ENCODE measurements at places on chromosomes 3 and 15.

- DNase-seq, result no peak
Observed at GRCh38 chr3:25088284-25088683, 339.8 kb upstream of the RARB start.

GRCh38 chr3:45143673-45144671 lies 2.2 kb downstream of the CDCP1 start:
- DNase-seq, result no peak

DNA sequence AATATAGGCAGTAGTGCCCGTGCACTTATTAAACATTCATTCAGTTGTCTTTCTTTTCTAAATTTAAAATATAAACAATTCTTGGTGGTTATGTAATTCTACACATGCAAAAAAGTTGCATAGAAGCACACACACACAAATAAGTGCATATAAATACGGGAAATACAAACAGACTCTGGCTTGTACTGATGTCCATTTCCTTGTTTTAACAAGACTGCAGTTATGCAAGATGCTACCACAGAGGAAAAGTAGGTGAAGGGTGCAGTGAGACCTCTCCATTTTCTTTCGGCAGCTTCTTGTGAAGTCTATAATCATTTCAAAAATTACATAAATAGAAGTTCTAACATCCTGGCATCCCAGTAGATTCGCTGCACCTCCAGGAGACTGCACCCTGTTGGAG lies 130.6 kb upstream of the BCL6 start:
- no peak for DNase-seq

GRCh38 chr3:53244271-53244670 lies 11.6 kb downstream of the TKT start:
- no peak for DNase-seq

DNA sequence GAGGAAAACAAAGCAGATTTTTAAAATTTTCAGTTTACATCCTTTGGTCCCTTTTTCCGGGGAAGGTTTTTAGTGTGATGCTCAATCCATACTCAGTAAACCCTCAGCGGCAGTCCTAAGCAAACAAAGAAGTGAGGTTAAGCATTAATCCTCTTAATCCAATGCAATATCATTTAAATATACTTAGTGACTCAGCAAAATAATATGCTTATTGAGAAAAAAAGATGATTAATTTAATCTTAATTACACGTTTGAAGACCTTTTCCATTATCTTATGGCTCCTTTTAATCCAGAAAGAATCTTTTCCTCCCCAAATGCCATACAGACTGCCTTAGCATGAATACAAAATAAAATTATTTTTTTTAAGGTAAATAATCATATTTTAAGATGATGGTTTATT lies at the start of gene GABRR3:
TSS of gene GABRR3 (minus strand) at position 108 of the 400 bp plus-strand sequence. CDS start 328 bp downstream, outside the sequence.
- DNase-seq, result no peak

GRCh38 chr15:34039790-34040113 lies 748 bp upstream of the AVEN start:
- no peak for DNase-seq

DNA sequence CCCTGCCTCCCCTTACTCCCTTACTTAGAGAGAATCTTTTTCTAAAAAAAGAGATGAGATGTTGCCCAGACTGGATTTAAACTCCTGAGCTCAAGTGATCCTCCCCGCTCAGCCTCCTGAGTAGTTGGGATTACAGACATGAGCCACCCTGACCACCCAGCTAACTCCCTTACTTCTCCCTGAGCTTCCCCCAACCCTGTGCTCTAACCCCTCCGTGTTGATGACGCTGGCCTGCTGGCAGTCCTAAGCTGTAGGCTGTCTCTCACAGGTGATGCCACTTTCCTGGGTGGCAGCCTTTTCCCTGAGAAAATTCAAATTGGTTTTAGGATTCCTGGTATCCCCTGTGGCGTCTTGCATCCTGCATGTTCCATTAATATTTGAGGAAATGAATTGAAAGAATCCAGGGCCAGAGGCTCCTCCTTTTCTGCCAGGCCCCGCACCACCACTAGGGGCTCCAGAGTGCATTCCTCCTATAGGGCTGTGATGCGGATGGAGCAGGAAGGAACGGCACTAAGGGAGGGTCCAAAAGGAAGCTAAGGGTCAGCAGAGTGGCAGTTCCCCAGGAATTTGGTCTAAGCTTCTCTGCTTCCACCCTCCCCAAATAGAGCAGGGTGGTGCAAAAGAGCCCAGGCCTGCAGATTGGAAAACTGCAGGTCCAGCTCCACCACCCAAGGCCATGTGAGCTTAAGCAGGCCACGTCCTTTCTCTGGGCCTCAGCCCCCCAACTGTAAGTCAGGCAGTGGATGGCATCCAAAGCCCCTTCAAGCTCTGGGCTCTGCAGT lies 101.1 kb downstream of the DAPK2 start:
- peak; percentile 50 for DNase-seq

- DNase-seq, result no peak
Observed at GRCh38 chr15:80087104-80087503, 27.6 kb downstream of the ZFAND6 start.

DNA sequence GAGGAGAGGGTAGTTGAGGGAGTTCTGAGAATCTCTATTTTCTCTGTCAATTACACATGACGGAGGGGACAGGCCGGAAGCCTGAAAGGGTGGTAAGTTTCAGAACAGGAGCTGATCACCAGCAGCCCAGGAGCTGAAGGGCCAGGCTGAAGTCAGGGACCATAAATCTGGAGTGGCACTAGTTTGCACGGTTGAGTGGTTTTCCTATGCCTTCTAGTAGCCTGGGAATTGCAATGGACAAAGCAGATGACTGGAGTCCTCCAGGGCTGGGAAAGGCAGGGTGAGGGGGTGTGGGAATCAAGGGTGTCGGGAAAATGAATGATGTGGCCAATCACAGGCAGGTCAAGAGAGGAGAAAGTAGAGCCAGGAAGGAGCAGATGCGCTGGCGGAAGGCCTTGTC lies 72.5 kb downstream of the MAGEF1 start:
- DNase-seq, result no peak

DNA sequence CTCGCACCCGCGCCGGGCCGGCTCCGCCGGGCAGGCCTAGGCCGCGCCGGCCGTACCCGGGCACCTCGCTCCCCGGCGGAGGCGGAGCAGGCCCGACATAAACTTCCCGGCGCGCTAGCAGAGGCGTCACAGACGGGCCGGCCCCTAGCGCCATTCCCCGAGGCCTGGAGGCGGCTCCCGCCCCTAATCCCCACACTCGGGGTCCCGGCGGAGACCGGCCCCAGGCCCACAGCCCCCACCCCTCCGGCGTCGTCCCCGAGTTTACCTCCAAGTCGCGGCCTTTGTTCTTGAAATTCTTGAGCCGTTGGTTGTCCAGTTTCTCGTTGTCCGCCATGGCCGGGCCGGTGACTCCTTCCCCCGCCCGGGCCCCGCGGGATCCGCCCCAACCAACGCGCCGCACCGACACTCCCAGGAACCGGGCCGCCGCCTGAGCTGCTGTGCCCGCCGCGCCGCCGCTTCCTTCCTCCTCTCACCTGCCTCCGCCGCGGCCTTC lies 376 bp downstream of the KPNA4 start:
- peak; percentile 44 for DNase-seq

DNA sequence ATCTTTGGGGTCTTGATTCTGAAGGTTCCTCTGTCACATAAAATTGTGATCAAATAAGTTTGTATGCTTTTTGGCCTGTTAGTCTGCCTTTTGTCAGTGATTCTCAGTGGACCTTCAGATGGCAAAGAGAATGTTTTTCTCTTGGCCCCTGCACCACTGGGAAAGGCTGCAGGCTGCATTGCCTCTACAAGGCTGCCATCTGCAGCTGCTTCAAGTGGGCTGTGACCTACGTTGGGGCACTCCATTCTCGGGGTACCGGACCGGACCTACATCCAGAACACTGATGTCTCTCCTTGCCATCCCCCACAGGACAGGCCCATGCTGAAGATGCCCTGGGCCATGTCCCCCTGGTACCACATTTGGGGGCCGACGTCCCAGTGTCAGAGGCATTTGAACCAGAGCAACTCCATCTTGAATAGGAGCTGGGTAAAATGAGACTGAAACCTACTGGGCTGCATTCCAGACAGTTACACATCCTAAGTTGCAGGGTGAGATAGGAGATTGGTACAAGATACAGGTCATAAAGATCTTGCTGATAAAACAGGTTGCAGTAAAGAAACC lies 37.5 kb upstream of the MFGE8 start:
- no peak for DNase-seq

DNA sequence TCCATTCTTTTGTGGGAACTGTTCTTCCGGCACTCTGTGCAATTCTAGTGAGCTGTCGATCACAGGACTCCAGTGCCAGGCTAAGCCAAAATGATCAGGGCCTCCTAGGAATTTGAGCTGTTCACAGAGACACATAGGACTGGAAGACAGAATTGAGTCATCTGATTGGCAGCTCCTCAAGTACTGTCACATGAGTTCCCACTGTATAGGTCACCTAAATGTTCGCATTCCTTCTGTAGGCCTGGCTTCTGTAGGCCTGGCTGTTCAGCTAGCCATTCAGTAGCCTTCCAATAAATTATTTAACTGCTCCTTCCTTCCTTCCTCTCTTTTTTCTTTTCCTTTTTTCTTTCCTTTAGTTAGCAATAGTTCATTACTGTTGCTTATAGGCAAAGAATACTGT lies 4.3 kb downstream of the PROS1 start:
- DNase-seq, result peak; percentile 47

DNA sequence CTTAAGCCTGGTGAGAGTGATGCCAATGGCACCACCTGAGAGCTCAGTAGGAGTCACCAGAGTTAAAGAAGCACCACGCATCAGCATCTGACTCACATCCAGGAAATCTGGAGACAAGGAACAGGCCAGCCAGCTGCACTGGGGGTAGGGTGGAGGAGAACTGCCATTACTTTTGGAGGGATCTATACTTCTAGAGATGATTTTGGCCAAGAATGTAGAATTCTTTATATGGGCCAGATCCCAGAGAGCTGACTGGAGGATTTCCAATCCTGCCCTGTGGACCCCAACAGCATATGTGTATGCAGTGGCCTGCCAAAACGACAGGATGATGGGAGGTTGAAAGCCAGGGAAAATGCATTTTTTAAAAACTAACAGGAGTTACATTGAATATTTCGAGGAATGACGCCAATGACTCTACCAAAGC lies 29.8 kb downstream of the CCR3 start:
- no peak for DNase-seq

- no peak for DNase-seq
Observed at GRCh38 chr15:100154338-100154737, 187.4 kb downstream of the ADAMTS17 start.

GRCh38 chr15:67307156-67307555 lies 52.6 kb downstream of the IQCH start:
- no peak for DNase-seq

DNA sequence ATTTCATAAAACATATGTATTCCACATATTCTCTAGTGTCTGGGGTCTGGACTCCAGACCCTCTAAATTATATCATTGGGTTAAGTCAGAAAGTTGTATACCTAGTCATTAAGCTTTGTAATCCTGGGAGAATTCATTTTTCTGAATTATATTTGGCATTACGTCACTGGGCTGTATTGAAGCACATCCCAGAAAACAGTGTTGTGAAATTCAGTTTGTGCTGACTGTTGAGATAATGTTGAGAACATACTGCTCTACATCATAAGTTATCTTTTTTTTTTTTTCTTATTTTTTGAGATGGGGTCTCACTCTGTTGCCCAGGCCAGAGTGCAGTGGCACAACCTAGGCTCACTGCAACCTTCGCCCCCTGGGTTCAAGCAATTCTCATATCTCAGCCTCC lies 153.1 kb upstream of the STT3B start:
- DNase-seq, result no peak

- DNase-seq, result no peak
Observed at GRCh38 chr3:112718516-112718915, 77.6 kb upstream of the CCDC80 start.

DNA sequence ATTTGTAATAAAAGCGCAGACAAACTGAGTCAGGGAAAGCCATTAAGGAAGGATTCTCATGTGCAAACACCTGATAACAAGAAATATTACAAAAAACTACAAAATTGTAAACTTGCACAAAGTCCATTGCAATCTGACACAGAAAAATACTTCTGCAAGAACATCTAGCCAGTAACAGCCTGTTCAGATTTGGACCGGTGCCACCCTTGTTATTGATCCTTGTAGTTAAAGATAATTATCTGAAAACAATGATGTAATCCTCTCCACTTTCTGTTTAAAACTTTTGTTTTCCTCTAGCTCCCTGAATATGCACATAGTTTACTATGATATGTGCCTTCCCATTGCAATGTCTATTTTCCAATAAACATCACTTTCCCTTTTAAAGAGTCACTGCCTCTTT lies 1090.2 kb downstream of the PLOD2 start:
- no peak for DNase-seq

- no peak for DNase-seq
Observed at GRCh38 chr15:39795486-39795885, 12.8 kb upstream of the FSIP1 start.

DNA sequence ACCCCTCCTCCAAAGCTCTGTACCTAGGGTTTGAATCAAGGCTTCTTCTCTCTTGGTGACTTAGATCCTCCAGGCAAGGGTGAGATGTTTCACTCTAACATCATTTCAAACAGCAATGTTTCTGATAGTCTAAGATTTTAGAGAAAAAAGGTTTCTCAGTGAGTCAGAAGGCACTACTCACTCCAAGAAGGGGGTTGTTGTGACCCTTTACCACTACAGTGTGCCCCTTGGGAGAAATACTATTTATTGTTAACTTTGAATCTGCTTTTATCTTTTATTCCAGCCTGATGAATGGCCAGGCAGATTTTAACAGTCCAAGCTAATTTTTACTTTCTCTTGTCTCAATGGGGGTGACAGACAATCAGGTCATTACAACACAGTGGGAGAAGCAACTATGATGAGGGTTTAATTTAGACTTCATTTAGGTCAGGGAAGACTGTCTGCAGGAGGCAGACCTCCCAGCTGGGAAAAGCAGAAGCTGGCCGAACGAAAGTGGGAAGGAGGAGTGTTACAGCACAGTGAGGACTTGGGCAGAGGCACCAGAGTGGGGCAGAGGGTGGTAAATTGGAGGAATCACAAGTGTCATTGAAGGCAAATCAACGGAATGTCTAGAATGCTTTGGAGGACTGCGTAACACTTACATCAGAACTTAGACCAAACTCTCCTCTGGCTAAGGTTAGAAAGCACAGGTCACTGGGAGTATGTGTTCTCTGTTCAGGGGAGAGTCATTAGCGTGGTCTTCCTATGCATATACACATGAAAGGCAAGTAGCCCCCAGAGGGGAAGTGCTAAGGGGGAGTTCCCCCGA lies 21.2 kb downstream of the ZNF860 start:
- peak; percentile 59 for DNase-seq

DNA sequence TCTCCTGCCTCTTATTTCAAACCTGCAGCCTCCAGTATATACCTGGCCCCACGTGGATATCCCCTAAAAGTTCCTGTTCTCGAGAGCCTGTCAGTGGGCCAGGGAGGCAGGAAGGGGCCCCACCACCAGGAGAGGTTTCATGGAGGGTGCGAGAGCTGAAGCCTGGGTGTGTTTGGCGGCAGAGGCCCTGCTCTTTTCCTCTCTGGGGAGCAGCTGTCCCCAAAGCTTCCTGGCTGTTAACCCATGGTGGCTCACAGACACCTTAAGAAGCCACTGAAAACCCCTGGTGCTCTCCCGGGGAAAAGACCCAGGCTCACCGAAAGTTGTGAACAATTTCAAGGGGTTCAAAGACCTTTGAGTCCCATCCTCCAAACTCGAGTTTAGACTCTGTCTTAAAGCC lies 1.1 kb downstream of the PRRT3 start:
- no peak for DNase-seq

DNA sequence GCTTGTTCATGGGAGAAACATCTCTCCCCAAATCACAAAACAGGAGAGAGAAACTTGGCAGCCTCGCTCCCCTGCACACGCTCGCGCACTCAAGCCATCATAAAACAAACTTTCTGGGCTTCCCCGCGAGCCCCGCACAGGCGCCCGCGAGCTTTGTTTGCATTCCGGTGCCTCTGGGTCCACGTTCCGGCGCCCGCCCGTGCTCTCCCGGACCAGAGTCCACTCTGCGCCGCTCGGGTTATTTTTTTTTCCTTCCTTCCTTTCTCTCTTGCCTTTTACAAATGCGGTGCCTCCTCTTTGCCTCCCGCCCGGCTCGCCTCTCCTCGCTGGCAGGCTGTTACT lies 363 bp downstream of the MAGI1 start:
- no peak for DNase-seq

Data from fibroblast of upper back skin (primary cell).